Activated CD8-positive, alpha-beta memory T cell treated with anti-CD3 and anti-CD28 coated beads for 48 hours (primary cell): ENCODE measurements at places on chromosomes 2 and 18.

DNA sequence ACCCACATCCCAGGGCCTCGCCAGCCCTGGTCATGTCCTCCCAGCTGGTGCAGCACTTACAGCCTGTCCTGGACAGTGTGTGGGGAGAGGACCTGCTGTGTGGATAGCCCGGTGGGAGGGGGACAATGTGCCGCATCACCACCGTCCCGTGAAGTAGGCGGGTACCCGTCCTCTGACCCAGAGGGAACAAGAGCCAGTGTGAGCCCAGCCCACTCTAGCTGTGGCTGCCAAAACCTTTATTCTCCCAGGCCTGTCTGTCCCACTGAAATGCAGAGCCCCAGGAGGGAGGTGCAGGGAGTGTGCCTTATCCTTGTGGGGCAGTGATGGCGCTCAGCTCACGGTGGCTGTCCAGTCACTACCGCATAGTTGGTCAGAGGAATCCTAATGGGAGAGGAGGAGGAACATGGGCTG, 1.7 kb downstream of the TRAF3IP1 start:
- DNase-seq: no peak

- no peak for DNase-seq
Observed at GRCh38 chr2:637804-638203, 39.4 kb downstream of the TMEM18 start.

DNA sequence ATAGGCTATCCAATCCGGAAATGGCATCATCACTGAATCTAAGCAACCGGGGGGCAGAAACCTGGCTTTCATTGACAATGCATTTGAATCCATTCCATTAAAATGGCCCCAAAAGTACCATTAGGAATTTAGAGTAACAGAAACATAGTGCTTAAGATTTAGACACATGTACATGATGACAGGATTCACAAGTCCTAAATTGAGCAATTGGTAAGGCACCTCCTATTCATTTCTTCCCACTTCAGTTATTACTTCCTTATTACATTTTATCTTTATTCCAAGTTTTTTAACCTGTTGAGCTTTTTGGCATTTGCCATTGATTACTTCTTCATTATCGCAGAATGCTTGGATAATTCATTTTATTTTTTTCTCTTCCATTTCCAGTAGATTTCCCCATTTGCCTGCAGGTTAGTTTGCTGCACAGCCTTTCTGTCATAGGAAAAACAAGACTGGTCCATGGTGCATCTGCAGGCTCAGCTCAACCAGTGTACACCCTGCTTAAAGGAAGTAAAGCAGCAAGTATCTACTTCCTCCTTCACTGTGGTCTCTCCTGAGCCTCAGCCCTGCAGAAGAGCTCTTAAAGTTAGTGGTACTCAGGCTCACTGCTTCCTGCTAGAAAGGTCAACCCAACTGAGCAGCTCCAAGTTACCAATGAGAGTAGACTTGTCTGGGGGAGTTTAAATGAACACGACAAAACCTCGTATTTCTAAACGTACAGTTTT, 89.2 kb downstream of the DOCK10 start:
- DNase-seq: no peak

- no peak for DNase-seq
Observed at GRCh38 chr2:237390235-237390634, 23.7 kb downstream of the COL6A3 start.

- DNase-seq: no peak
Observed at GRCh38 chr18:51537487-51537886, 340.0 kb upstream of the MEX3C start.

DNA sequence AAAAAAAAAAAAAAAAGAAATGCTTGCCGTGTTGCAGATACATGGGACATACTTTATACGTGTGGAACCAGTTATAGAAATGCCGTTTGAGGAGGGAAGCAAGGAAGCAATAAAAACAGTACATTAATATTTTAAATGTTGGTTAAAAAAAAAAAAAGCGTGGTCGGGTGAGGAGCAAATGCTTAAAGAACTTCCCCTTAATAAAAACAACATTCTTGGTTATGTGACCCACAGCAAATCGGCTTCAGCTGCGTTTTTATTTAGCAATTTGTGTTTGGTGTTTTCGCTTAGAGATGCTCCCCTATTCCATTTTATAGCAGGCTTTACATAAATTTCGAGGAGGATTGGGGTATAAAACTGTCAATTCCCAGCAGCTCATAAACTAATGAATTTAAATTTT, 223.6 kb downstream of the LRRTM1 start:
- no peak for DNase-seq

- DNase-seq: no peak
Observed at GRCh38 chr2:113700186-113700841, 56.1 kb downstream of the SLC35F5 start.

DNA sequence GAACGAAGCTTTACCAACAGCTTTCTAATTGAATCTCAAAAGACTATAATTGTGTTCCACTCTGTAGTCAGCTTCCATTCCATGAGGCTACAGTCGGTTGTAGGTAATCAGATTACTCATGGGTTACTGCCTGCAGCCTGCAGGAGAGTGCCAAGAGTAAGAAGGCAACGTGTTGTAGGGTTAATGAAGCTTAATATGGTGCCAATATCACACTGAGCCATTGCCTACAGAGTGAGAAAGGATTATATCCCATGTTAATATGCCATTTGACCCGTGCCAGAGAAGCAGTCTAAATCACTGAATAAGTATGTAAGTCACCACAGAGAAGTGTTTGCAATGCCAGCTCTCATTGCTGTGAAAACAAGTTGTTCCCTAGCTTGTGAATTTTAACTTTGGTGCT, 734.5 kb upstream of the ACVR2A start:
- DNase-seq: no peak

DNA sequence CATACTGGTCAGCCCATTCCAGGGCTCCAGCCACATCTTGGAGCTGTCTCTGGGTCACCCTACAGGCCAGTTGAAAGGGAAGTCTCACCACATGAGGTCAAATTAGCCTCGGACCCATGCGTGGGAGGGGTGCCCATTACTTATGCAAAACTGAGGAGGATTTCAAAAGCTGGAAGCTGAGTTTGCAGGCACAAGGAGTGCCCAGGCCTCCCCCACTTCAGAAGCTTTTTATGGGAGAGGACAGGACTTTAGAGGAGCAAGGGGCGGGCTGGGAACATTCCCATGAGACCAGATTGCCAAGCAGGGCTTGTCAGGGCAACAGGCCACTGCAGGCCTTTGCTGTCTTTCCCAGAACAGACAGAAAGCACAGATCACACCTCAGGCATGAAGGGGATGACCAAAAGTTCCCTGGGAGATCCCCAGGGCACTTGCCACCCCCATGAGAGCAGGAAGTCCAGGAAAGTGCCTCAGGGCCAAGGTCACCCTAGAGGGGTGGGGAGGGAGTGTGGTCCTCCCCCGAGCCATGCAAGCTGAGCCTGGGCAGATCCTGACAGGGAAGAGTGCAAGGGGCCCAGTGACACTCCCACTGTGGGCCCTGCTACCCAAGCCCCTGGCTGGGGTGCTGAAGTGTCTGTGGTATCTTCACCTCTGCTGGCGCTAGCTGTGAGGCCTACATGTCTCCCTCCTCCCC, 267.7 kb downstream of the BCL11A start:
- DNase-seq: no peak

GRCh38 chr18:13398631-13399030, 180.1 kb downstream of the LDLRAD4 start:
- DNase-seq: no peak
